ENCODE measurements at places on chromosomes 1 and 21. TPM values are rescaled to one million over a fixed set of nuclear protein-coding genes. Genes with fewer than 3 reads are reported as not detected.

Gene CTXND2
- not detected for polyA plus RNA-seq

Gene CFHR1
- polyA plus RNA-seq: not detected

Gene CD1E
- not detected for polyA plus RNA-seq

Gene SFT2D2
- 8.3 TPM for polyA plus RNA-seq

Gene TRIM58
- 0.26 TPM for polyA plus RNA-seq

Gene PRAMEF13
- not detected for polyA plus RNA-seq

Gene EPHB2
- 22.8 TPM for polyA plus RNA-seq

Gene UBE2G2
- polyA plus RNA-seq: 127 TPM

Gene ADORA1
- polyA plus RNA-seq: 7.2 TPM

Gene OR13G1
- not detected for polyA plus RNA-seq

Gene LCE1C
- polyA plus RNA-seq: not detected

Gene CTSS
- 3.2 TPM for polyA plus RNA-seq

Gene CELA2A
- not detected for polyA plus RNA-seq

Gene CEP104
- polyA plus RNA-seq: 21.5 TPM

Gene CRYAA
- not detected for polyA plus RNA-seq

Gene HAO2
- not detected for polyA plus RNA-seq

Gene FAM177B
- polyA plus RNA-seq: not detected

Gene PRELP
- not detected for polyA plus RNA-seq

Gene BMP8B
- 0.04 TPM for polyA plus RNA-seq

Gene RAP1GAP
- polyA plus RNA-seq: 9.8 TPM

Gene SRRM1
- polyA plus RNA-seq: 38.7 TPM
